GM23248 (cell line): ENCODE measurements at places on chromosomes 3 and 15. TPM values are rescaled to one million over a fixed set of nuclear protein-coding genes. Genes with fewer than 3 reads are reported as not detected.

TNFSF10 gene
- 0.63 TPM in 1 of 2 replicates, not detected in the other for total RNA-seq

PTH1R gene
- 1.3 TPM in 1 of 2 replicates, not detected in the other for total RNA-seq

ANKUB1 gene
- total RNA-seq = not detected in 2 replicates

- no peaks in the 10 kb centered on the region for H3K36me3 ChIP-seq
- peak overlapping the region; percentile 47 for H3K27ac ChIP-seq
- H3K4me3 ChIP-seq = peak overlapping the region; percentile 1; the same call in 1 of the 2 replicates
- H3K27me3 ChIP-seq = no peaks in the 10 kb centered on the region
These were observed 50.5 kb downstream of the SUCNR1 start for GRCh38 chr3:151923901-151924300.

GRCh38 chr3:16289144-16289889 lies 24.3 kb downstream of the OXNAD1 start:
- H3K4me1 ChIP-seq = peaks cover 19% of the 10 kb centered on the region
- no peak overlapping the region for H3K27ac ChIP-seq
- no peak overlapping the region for H3K4me3 ChIP-seq
- peak; percentile 67 for DNase-seq
- no peaks in the 10 kb centered on the region for H3K36me3 ChIP-seq

GRCh38 chr3:8470801-8471200 lies 30.8 kb upstream of the LMCD1 start:
- DNase-seq = no peak
- no peak overlapping the region for H3K27ac ChIP-seq
- H3K27me3 ChIP-seq = no peaks in the 10 kb centered on the region
- no peak overlapping the region for H3K4me3 ChIP-seq
- peaks cover 4% of the 10 kb centered on the region; the same call in 1 of the 2 replicates for H3K4me1 ChIP-seq
